ENCODE measurements at places on chromosomes 4 and X. TPM values are rescaled to one million over a fixed set of nuclear protein-coding genes. Genes with fewer than 3 reads are reported as not detected.

The MAGEA8 gene
- 0.13 TPM for polyA plus RNA-seq

The DRP2 gene
- 1.9 TPM for polyA plus RNA-seq

The GPR78 gene
- 0.23 TPM for polyA plus RNA-seq

The CCDC149 gene
- 15.5 TPM for polyA plus RNA-seq

The ADAM29 gene
- polyA plus RNA-seq = not detected

The NEIL3 gene
- 2.2 TPM for polyA plus RNA-seq

The FSTL5 gene
- 5.2 TPM for polyA plus RNA-seq

The FAM200B gene
- 38.1 TPM for polyA plus RNA-seq

All from muscle of arm (tissue), 14 donors.